GM23338 (cell line): ENCODE measurements at places on chromosomes 3 and 15.

- no peak for DNase-seq
Measured at GRCh38 chr3:56219894-56220805, 248.1 kb downstream of the ERC2 start.

GRCh38 chr3:153399636-153400035, 237.6 kb downstream of the RAP2B start:
- no peak for DNase-seq

- no peak for DNase-seq
Measured at GRCh38 chr3:127887321-127887720, 27.7 kb upstream of the KBTBD12 start.

GRCh38 chr15:40028853-40029252, 10.1 kb downstream of the SRP14 start:
- no peak for DNase-seq

- DNase-seq: no peak
Measured at GRCh38 chr3:111333642-111334041, 208.4 kb upstream of the CD96 start.

DNA sequence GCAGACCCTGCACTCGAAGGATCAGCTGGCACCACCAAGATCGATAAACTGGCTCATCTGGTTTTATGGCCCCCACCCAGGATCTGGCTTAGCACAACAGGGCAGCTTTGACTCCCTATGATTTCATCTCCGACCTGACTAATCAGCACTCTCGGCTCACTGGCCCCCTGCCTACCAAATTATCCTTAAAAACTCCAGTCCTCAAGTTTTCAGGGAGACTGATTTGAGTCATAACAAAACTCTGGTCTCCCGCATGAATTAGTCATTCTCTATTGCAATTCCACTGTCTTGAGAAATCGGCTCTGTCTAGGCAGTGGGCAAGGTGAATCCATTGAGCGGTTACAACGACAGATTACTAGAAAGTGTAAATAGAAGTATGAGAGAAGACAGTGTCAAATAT, 521.9 kb upstream of the RGMA start:
- no peak for DNase-seq

GRCh38 chr3:3686907-3687648, 112.2 kb upstream of the LRRN1 start:
- DNase-seq: no peak
